ENCODE measurements at places on chromosomes 13 and 19.
A peak's percentile ranks its signal among the peaks of the same experiment; 100 is the strongest.

- peak; percentile 75 for DNase-seq
Measured at GRCh38 chr19:19463348-19464117, 51.8 kb downstream of the TSSK6 start.

GRCh38 chr13:49022472-49023144, 46.9 kb downstream of the FNDC3A start:
- peak; percentile 62 for DNase-seq

- DNase-seq: no peak
Measured at GRCh38 chr19:40393894-40394815, 4.2 kb upstream of the HIPK4 start.

GRCh38 chr13:29943686-29944085, 93.3 kb upstream of the UBL3 start:
- DNase-seq: no peak

DNA sequence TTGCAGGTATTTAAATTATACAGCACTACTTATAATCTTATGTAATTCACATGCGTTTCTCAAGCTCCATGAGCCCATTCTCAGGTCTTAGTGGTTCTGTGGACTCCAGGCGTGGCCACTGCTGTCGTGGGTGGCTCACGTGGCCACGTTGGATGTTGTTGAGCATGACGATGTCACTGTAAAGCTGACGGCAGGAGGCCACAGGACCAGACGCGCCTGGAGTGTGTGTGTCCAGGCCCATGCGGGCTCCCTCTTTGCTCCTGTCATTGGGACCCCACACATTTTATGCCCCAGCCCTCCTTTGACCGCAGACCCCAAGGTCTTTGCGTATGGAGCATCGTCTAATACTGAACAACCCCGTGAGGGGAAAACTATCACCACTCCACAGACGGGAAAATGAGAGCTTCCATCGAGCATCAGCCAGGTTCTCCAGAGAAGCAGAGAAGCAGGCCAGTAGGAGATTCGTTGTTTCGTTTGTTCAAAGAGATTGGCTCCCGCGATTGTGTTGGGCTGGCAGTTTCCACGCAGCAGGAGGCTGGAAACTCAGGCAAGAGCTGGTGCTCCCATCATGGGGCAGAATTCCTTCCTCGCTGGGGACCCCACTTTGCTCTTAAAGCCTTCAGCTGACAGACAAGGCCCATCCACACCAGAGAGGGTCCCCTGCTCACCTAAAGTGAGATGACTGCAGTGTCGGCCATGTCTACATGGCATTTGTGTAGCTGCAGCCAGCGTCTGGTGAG, 129.3 kb upstream of the SPACA7 start:
- DNase-seq: no peak

GRCh38 chr19:49590971-49591730, at the start of gene PRR12:
Gene PRR12, plus strand, starts transcription at chr19:49591182. Its CDS starts 473 bp downstream, at chr19:49591655.
- peak; percentile 82 for DNase-seq

- DNase-seq: peak; percentile 57
Measured at GRCh38 chr13:45393941-45394570, 24.1 kb downstream of the SLC25A30 start.

- DNase-seq: no peak
Measured at GRCh38 chr13:95437561-95437960, 115.0 kb upstream of the CLDN10 start.

GRCh38 chr19:3123088-3123721, 12.6 kb upstream of the GNA15 start:
- no peak for DNase-seq

DNA sequence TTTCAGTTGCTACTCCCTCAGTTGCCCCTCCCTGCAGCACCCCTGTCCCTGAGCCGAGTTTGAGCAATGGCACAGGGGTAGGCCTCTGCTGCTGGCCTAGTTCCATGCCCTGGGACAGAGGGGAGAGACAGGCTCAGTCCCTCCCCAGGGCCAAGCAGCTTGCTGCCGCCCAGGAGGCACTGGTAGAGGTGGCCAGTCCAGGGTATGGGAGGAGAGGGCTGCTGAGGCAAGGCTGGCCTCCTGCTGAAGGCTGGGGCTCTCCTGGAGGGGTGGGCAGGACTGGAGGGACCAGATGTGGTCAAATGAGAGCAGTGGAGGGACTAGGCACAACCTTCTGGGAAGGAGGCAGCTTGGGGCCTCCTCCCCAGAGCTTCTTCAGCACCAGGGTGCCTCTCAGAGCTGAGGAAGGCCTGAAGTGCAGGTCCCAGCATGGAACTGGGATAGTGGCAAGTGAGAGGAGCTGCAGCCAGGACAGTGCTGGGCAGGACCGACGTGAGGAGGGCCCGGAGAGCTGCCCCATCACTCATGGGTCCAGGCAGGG, 29.8 kb upstream of the VSTM2B start:
- no peak for DNase-seq

DNA sequence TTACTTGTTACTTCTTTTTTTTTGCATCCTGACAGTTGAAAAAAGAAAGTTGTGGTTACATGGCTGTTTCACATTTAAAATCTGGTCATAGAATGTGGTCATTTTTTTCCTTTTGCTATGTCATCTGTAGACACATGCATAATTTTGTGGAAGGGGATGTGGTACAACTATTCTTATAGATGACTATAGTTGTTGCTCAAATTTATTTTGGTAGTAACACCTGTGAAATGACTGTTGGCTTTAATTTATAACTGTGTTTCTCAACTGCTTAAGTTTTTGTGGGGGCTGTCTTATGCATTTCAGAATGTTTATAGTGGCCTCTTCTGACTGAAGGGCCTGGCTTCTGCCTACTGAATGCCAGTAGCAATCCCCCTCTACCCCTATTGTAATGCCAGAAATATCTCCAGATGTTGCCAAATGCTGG, 130.5 kb downstream of the PAN3 start:
- no peak for DNase-seq

DNA sequence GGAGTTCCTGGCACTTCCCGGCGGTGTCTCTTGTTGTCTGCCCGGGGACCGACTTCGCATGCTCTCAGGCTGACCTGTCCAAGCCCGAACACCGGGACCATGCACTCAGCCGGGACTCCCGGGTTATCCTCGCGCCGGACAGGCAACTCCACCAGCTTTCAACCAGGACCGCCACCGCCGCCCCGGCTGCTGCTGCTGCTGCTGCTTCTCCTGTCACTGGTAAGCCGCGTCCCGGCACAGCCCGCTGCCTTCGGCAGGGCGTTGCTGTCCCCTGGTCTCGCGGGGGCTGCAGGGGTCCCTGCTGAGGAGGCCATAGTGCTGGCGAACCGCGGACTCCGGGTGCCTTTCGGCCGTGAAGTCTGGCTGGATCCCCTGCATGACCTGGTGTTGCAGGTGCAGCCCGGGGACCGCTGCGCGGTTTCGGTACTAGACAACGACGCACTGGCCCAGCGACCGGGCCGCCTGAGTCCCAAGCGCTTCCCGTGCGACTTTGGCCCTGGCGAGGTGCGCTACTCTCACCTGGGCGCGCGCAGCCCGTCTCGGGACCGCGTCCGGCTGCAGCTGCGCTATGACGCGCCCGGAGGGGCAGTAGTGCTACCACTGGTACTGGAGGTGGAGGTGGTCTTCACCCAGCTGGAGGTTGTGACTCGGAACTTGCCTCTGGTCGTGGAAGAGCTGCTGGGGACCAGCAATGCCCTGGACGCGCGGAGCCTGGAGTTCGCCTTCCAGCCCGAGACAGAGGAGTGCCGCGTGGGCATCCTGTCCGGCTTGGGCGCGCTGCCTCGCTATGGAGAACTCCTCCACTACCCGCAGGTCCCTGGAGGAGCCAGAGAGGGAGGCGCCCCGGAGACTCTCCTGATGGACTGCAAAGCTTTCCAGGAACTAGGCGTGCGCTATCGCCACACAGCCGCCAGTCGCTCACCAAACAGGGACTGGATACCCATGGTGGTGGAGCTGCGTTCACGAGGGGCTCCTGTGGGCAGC, 661 bp downstream of the FREM2 start:
- peak; percentile 6 for DNase-seq

- no peak for DNase-seq
Measured at GRCh38 chr19:48830965-48831364, 5.3 kb downstream of the HSD17B14 start.

GRCh38 chr13:28763887-28764286, 45.1 kb upstream of the SLC46A3 start:
- no peak for DNase-seq

- peak; percentile 83 for DNase-seq
Measured at GRCh38 chr13:101552786-101553185, 100.3 kb downstream of the ITGBL1 start.

- DNase-seq: peak; percentile 55
Measured at GRCh38 chr13:31067416-31068118, 94.1 kb downstream of the HSPH1 start.

DNA sequence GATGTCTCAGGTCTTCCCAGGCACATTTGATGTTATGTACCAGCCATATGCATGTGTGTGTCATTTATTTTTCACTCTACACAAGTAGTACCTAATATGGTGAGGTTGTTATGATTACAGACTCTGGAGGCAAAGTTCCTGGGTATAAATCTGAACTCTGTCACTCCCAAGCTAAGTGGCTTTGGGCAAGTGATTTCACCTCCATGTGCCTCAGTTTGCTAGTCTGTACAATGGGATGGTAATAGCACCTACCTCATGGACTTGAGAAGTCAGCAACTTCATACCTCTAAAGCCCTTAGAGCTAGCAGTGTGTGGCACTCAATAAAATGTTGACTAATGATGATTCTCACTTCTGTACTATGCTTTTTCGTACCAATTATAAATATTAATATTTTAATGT, 3.9 kb upstream of the CATSPERG start:
- DNase-seq: no peak

- DNase-seq: no peak
Measured at GRCh38 chr19:13334801-13335481, 171.3 kb downstream of the CACNA1A start.

DNA sequence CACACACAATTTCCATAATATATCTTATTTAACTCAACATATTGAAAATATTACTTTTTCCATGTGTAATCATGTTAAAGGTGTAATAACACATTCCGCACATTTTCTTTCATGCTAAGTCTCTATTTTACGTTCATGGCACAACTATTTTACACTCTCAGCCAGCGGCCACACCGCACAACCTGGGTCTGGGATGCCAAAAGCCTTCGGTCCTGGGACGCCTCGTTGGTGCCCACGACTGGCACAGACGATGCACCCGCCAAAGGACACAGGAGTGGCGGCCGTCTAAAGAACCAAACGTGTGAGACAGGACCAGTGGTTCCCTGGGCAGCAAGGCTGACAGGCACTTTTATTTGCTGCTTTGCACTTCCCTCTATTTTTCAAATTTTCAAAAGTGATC, 10.0 kb upstream of the PROZ start:
- no peak for DNase-seq

GRCh38 chr19:8401981-8402411, 11.1 kb upstream of the MARCHF2 start:
- no peak for DNase-seq

GRCh38 chr19:4456843-4457653, 546 bp downstream of the UBXN6 start:
- DNase-seq: peak; percentile 76

DNA sequence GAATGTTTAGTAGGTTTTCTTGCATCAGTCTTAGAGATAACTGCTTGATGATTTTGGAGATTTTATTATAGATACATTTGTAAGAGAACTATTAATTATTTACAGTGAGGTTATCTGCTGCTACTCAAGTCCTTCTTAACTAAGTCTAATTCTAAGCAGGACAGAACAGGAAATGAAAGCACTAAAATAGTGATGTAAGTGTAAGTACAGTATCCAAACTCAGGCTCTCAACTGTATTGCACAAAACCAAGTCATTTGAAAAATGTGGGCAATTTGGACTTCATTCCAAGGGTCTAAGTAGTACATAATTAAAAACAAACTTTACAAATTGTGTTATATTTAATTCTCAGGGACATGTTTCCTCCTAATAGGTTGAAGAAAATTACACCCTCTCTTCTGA, 417.1 kb downstream of the ITGBL1 start:
- DNase-seq: peak; percentile 22

DNA sequence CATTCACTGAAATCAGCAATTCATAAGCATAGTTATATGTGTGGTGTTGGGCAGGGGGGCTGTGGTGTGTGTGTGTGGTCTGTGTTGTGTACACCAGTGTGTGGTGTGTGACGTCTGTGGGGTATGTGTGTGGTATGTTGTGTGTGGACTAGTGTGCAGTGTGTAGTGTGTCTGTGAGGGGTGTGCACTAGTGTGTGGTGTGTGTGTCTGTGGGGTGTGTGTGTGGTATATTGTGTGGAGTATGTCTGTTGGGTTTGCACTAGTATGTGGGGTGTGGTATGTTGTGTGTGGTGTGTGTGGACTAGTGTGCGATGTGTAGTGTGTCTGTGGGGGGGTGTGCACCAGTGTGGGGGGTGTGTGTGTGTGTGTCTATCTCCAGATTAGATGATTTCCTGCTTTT, 7.2 kb upstream of the CDC16 start:
- no peak for DNase-seq

GRCh38 chr19:32671883-32672593, 2.9 kb downstream of the ANKRD27 start:
- DNase-seq: no peak

DNA sequence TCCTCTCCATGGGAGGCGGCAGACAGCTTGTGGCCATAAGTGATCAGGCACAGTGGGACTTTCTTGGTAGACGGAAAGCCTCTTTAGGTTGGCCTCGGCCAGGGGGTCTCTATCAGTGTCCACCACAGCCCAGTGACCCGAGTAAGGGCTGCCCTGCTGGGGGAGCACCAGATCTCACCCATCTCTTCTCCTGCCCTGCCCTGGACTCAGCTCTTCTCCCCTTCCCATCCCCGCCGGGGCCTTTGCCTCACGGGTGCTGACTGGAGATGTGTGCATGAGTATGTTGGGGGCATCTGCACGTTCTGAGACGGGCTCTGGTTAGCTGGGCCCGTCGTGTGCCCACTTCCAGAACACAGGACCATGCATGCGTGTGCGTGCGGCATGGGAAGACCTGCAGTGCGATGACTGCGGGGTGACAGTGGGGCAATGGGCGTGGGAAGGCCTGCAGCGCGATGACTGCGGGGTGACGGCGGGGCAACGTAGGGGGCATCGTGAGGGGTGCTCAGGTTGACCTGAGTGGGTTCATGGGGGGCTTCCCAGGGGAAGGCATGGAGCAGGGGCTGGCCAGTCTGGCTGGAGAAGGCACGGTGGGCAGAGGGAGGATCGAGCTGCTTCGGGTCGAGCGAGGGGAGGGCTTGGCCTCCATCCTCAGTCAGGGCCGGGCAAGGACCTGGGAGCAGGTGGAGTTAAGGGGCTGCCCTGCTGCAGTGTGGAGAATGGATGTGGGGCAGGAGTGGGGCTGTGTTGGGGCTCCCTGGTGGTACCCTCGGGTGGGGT, 15.9 kb downstream of the EPN1 start:
- DNase-seq: no peak

DNA sequence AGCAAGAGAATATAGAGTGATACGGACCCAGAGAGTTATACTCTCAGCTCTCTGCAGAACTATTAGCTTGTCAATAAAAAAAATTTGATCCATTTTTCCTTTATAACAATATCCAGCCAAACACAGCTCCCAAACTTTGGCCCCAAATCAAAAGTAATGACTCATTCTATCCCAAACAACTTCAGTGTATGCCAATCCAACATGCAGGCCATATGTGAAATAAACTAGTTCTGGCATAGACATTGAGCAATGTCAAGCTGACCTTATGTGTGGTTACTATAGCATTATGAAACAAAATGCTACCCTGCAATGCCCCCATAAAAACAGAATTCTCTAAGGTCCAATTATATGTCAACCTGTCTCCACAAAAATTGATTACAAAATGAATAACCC, 209.5 kb downstream of the DNAJC15 start:
- peak; percentile 78 for DNase-seq

- no peak for DNase-seq
Measured at GRCh38 chr19:48751845-48752495, 471 bp downstream of the FUT1 start.
